ENCODE measurements at places on chromosomes 2 and 18. TPM values are rescaled to one million over a fixed set of nuclear protein-coding genes. Genes with fewer than 3 reads are reported as not detected.

The ECEL1 gene
- 1.7 TPM for polyA plus RNA-seq

The CD302 gene
- 13.7 TPM for polyA plus RNA-seq

The MROH2A gene
- 0.39 TPM for polyA plus RNA-seq

The INHBB gene
- polyA plus RNA-seq, result 9.0 TPM

- DNase-seq, result no peak
These were observed 34.0 kb downstream of the UXS1 start for GRCh38 chr2:106159866-106160785.

DNA sequence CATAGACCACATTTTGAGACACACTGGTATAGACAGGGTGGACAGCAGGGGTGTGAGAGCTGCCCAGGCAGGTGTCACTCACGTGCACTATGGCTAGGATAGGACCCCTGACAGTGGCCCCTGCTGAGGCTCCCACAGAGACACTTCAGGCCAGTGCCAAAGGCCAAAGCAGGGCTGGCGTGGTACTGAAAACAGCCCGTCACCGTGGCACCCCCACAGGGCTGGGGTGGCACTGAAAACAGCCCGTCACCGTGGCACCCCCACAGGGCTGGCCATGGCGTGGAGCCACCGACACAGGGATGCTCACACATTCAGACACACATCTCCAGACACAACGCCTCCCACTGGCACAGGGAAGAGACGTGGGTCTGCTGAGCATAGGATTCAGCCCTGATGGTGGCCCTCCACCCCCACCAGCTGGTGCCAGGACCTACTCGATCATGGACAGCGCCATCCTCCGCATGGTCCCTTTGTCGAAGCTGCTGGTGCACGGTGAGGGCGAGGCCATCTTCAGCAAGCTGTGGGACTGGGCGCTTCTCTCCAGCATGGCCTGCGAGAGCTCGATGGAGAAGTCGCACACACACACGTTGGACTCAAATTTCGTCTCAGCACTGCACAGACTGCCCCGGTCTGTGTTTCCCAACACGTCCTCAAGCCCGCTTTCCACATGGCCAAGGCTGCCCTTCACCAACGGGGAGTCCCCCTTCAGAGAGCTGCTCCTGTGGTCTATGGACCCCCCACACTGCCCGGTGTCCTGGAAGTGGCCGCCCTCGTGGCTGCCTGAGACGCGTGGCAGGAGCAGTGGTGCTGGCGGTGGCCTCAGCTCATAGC, 34.1 kb downstream of the ANKMY1 start:
- DNase-seq, result no peak

GRCh38 chr18:23861805-23862470, 152.6 kb upstream of the TTC39C start:
- no peak for DNase-seq

DNA sequence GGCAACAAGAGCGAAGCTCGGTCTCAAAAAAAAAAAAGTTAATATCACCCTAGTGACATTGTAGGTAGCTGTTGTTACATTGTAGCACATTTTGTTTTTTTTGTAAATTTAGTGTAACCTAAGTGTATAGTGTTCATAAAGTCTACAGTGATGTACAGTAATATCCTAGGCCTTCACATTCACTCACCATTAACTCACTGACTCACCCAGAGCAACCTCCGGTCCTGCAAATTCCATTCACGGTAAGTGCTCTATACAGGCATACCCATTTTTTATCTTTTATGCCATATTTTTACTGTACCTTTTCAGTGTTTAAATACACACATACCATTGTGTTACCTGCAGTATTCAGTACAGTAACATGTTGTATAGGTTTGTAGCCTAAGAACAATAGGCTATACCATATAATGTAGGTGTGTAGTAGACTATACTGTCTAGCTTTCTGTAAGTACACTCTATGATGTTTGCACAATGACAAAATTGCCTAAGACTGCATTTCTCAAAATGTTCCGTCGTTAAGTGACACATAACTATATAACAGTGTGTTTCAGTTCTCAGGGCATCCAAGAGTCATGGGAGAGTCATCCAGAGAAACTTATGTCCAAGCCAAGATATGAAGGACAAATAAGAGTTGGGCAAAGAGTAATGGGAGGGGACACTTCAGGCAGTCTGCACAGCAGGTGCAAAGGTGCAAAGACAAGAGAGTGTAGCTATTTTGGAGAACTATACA, 68.4 kb downstream of the TANK start:
- DNase-seq, result no peak

Data from thymus (tissue), 14 donors.